ENCODE measurements at places on chromosomes 1 and 21.

DNA sequence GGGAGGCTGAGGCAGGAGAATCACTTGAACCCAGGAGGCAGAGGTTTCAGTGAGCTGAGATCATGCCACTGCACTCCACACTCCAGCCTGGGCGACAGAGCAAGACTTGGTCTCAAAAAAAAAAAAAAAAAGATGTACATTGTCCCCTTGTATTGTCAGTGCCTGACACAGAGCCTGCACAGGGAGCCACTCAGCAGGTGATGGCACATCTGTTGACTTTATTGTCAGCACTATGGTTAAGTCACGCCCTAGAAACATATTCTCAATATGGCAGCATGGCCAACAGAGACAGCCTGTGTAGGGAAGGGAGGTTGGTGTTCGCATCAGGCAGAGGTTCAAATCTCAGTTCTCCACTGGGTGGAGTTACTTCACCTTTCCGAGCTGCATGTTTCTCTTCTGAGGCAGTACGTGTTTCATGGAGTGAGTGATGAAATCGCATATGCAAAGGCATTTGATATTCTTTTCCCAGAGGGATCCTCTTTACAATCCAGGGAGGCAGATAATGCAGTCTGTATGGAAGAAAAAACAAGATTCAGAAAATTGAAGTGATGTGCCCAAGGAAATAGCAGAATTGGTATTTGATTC, 20.6 kb downstream of the LAMC2 start:
- no peak for DNase-seq

DNA sequence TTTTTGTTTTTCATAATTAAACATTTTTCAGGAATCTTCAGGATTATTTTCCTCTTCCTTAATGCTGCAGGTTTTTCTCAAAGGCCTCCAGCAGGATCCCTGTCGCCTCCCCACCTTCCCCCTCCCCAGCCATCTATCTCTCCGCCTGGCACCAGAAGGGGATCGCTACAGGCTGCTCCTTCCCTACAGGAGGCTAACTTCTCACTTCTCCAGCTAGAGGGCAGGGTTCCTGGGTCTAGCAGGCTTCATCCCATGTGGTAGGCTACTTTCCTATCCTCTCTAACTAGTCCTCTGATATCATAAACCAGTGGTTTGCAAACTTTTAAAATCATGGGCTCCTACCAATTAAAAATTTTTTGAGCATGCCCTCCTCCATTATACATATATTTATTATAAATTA, 104.1 kb downstream of the KCNN3 start:
- DNase-seq: no peak

DNA sequence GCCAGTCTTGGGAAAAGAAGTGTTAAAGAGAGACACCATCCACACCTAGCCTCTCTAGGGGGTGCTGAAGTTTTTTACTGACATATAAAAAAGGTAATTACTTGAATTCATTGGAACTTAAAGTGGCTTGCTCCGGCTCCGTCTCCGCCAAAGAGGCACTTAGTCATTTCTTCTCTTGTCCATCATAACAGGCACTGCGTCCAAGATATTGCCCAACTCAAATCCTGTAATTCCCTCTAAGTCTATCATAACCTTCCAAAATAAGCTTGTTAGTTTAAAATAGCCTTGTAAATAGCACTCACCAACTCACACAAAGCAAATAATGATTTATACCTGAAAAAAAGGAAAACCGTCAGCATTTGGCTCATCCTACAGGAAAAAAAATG, 160.5 kb downstream of the ZBTB18 start:
- DNase-seq: no peak

GRCh38 chr1:178361847-178362246, 134.9 kb downstream of the CLEC20A start:
- no peak for DNase-seq

DNA sequence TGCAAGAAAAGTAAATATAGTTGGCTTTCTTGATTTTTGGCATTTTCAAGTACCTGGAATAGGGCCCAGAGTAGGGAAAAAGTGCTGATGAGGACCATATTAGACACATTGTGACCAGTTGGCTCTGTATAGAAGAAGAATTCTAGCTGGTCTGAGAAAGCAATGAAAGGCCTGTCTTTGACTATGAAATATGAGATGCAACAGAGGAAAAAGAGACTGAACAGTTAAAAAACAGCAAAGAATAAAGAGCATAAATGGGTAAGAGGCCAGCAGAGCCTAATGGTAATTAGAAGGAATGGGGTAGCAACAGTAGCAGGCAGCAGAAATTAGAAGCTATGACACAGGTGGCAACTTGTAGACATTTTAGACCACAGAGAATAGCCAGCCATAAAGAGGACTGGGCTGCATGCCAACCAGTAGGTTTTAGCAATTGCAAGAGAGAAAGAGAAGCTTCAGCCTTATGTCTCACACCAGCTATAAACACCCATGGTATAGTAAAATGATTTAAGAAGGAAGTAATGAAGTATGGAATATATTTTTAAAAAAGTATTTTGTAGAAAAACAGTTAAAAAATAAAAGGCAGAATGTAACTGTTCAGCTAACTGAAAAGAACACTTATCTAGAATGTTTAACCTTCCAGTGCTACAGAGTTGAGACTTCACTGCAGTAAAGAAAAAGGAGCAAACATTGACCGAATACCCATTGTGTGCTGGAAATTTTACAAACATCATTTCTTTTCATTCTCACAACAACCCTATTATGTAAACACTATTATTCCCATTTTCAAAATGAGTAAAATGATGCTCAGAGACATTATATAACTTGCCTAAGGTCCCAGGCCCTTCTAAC, 114.1 kb downstream of the LHX4 start:
- DNase-seq: peak; percentile 18

Measured in eye (tissue), 1 donor.